NCI-H345 (cell line): ENCODE measurements at places on chromosomes 7 and 10.
A peak's percentile ranks its signal among the peaks of the same experiment; 100 is the strongest.

DNA sequence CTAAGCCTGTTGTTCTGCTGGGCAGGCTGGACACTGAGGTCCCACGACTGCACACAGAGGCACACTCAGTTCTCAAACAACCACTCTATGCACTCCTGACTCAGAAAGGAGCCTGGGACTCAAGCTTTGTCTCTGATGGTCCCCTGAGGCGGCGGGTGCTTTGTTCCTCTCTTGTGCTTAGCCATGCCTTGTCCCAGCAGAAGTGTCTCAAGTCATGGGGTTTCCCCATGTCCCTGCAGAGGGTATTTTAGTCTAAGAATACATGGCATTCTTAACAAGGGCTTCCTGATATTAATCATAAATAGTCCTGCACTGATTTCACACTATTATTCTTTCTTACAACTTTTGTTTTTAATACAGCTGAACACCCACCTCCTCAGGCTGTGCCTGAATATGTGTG is 72.5 kb downstream of the CXCL12 start:
- no peak for DNase-seq

- DNase-seq: no peak
Observed at GRCh38 chr7:23604296-23604640, 7.1 kb downstream of the CCDC126 start.

DNA sequence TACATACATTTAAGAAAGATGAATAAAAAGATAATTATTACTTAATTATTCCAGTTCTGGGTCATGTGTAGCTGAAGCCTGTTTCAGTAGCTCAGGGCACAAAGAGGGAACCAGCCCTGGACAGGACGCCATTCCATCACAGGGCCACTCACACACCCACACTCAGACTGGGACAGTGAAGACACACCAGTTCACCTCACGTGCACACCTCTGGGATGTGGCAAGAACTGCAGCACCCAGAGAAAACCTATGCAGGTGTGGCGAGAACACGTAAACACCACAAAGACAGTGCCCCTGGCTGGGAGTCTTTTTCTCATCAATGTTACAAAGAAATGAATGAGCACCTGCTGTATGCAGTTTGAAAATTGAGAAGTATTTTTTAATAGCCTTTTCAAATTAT is 1.6 kb upstream of the IDI1 start:
- DNase-seq: no peak

DNA sequence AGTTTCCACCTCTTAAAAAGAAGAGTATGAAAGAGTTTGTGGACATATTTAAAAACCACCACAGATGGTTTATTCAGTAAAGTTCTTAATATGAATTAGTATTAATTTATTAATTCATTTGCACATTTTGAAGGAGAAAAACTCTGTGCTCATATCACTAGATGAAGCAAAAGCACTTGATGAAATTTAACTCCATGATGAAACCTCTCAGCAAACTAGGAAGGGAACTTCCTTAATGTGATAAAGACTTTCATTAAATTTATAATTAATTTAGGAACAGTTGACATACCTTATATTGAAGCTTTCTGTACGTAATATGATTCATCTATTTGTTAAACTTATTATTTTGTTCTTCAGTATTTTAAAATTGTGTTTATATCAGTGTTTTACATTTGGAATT is 99.4 kb downstream of the MMRN2 start:
- no peak for DNase-seq

DNA sequence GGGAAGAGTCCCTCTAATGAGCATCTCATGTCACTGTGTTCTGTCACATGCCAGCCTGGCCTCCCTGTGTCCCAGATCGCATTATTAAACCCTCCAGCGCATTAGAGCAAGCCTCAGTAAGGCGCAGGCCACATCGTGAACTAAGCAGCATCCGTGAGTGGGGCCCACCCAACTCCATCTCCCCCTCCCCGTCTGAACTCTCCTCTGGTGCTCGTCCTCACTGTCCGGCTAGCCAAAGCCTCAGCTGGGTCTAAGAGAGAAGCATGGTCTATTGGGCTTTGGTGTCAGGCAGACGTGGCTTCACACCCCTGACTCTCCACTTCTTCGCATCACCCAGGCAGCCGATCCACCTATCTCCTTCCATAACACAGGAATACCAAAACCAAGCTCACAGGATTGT is 164.7 kb upstream of the LANCL2 start:
- no peak for DNase-seq

- DNase-seq: no peak
Observed at GRCh38 chr7:107918948-107919347, 28.0 kb downstream of the DLD start.

GRCh38 chr7:36570528-36571189 is 153.6 kb downstream of the AOAH start:
- no peak for DNase-seq

- DNase-seq: no peak
Observed at GRCh38 chr10:3081383-3081981, 14.1 kb downstream of the PFKP start.

- DNase-seq: no peak
Observed at GRCh38 chr7:154929006-154929726, 73.8 kb downstream of the PAXIP1 start.

DNA sequence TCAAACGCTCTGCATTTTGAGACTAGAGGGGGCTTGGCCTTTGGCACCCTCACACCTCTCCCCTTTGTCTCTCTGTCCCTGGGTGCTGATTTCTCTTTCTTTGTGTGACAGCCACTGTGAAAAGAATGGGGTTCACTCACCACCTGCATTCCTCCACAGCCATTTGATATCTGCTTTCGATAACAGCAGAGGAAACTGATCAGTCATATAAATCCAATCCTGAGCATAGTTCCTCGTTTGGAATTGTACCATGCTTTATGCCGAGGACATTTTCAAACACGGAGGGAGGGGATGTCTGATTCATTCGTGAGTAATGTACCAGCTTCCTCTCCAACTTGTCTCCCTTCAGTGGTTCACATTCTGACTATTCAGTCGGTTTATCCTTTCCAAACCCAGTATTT is 15.8 kb downstream of the MET start:
- no peak for DNase-seq

- DNase-seq: peak; percentile 74
Observed at GRCh38 chr10:11106621-11107374, 89.1 kb downstream of the CELF2 start.

DNA sequence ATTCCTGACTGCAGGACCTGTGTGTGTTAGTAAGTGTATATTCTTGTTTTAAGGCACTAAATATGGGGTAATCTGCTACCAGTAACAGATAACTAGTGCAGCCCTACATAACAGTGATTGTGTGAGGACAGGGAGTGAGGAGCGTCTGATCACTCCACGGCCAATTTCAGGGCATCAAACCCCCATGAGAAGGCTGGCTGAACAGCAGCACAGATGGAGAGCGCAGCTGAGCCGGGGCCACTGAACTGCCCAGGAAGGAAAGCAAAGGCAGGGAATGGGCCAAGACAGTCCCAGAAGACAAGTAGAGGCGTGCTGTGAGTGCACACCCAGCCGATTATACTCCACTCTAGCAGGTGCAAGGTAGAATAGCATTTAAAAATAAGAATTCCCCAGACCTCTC is 157.1 kb upstream of the CHST15 start:
- peak; percentile 70 for DNase-seq

- no peak for DNase-seq
Observed at GRCh38 chr10:78596556-78596955, 472.2 kb upstream of the ZMIZ1 start.

DNA sequence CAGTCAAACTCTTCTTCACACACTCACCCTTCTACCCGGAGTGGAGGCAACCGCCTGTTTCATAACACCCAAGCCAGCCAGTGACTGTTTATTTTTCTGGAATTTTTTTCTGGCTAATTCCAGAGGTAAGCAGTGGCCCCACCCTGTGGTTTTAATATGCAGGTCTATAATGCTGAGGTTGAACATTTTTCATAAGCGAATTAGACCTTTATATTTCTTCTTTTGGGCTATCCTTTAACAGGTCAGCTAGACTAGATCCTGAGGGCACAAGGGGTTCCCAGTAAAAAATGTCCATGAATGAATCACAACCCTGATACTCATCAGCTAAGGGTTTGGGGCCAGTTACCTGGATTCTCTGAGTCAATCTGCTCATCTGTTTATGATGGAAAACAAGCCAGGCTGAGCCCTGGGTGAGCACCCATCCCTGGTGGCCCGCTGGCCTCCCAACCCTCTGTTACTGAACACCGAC is 76.2 kb downstream of the GRB10 start:
- DNase-seq: no peak

- no peak for DNase-seq
Observed at GRCh38 chr7:64485623-64486022, 77.2 kb downstream of the ZNF680 start.

DNA sequence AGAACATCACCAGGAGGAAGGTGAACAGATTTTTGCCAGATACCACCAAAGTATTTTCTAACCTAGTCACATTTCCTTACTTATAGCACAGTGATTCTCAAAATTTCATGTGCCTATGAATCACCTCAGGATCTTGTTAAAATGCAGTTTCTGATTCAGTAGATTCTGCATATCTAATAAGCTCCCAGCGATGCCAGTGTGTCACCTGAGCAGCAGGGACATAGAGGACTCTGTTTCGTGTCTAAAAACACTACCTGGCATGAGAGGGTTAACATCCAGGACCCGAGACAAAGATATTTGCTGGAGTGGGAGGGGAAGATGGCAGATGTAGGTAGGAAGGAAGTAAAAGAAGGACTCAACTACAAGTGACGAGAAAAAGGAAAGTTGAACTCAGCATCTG is 252.1 kb upstream of the KMT2E start:
- DNase-seq: no peak

DNA sequence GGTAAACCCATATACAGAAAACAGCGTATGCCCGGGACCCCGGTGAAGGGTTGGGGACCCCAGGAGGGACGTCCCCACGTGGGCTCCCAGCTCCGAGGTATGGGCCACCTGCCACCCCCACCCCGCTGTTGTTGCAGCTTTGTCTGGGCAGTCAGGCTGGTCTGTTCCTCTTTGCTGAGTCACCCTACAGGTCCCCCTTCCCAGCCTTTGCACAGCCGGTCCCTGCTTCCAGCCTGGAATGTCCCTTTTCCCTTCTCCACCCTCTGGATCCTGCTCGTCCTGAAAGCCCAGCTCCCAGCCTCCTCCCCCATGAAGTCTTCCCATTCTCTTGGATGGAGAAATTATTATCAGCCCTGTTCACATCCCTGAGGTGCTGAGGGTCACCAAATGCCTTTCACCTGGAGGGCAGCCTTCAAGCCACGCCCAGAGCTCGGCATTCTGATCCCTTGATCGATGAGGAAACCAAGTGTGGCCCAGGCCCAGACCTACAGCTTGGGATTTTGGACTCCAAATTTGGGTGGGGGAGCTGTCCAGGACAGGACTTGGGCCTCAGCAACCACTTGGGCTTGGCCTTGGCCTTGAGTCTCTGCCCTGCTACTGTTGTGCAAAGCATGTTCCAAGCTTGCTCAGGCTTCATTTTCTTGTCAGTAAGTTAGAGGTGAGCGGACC is 2.6 kb downstream of the CLDN4 start:
- DNase-seq: no peak

- no peak for DNase-seq
Observed at GRCh38 chr10:115861455-115861854, 411.6 kb downstream of the GFRA1 start.

DNA sequence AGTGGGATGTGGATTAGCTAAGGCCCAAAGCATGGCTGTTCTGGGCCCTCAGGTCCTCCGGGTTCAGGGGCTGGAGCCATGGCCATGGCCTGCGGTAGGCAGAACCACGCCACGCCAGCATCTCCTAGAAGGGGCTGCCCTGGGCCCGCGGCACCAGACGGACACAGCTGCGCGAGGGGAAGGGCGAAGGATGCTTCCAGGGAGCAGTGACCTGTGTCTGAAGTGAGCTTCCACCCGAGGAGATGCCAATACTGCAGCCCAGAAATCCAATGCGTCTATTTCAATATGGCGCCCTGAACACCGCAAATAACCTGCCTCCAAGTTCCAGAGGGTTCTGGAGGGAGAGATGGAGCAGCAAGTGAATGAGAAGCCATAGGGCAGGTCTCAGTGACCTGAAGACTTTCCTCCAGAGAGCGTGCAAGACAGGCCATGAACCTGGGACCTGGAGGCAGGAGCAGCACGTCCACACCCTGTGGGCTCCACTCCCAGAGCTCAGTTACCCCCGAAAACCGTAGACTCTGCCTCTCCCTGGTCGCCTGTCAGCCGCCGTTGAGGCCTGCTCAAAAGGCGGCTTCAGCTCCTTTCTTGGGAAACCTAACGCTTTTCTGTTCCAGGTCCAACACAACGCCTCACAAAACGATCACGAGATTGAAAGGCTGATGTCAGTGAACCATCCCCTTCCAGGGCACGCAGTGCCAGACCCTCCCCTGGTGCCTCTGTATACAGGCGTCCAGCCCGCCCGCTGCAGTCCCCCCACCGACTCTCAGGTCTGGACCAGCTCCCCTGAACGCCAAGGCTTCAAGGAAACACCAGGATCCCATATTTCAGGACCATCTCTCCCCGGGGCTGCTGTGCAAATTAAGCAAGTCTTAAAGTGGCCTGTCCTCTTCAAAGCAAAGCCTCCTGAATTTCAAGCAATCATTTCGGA is 37.4 kb downstream of the AMZ1 start:
- DNase-seq: no peak

- DNase-seq: peak; percentile 52
Observed at GRCh38 chr10:113982769-113983168, 60.9 kb upstream of the ADRB1 start.

GRCh38 chr10:132611986-132612385 is 74.4 kb downstream of the INPP5A start:
- no peak for DNase-seq

- DNase-seq: no peak
Observed at GRCh38 chr7:106127984-106128780, 16.1 kb upstream of the SYPL1 start.

DNA sequence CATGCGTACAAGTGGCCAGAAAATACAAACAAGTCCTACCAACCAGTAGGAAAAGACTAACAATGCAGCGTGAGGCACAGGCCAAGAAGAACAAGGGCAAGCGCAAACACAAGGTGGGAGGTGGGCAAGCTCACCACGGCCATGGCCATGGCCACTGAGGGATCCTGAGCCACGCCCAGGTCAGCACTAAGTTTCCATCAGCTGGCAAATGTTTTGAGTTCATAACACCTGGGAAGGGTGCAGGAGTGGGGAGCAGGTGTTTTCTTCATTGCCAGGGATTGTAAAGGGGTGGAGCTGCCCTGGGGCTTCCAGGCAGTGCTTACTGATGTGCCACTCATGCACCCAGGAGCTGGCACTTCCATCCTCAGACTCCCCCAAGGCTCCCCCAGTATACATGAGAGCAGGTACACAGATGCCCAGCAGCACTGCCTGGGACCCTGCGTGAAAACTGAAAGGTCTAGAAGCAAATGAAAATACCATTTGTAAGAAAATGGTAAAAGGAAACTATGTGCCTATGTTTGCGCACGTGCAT is 139.2 kb upstream of the RET start:
- DNase-seq: no peak

GRCh38 chr7:42115795-42116194 is 121.2 kb downstream of the GLI3 start:
- no peak for DNase-seq
